WERI-Rb-1 (cell line): ENCODE measurements at places on chromosomes 4 and X.

DNA sequence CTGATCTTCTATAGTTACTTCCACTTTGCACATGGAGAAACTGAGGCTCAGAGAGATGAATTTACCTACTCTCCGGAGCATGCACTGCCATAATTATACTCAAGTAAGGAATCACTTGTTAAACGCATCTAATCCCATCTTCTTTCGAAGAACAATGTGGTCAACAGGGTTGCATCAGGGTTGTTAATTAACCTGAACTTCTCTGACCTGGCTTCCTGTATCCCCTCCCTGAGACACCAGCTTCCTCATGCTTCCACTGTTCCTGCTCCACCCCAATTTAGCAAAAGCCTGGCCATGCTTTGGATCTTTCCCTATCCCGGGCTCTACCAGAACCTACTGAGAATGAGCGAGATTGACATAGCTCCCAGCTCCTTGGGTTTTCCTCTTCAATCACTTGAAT, 136.7 kb downstream of the SMIM20 start:
- no peak for DNase-seq

GRCh38 chr4:8329859-8330761, 60.6 kb downstream of the HTRA3 start:
- DNase-seq = peak; percentile 5

GRCh38 chr4:23924556-23924955, 34.7 kb upstream of the PPARGC1A start:
- no peak for DNase-seq

- DNase-seq = no peak
Observed at GRCh38 chrX:23515028-23515427, 152.3 kb upstream of the PRDX4 start.

GRCh38 chr4:180436361-180436760, 1806.8 kb upstream of the TENM3 start:
- DNase-seq = no peak

DNA sequence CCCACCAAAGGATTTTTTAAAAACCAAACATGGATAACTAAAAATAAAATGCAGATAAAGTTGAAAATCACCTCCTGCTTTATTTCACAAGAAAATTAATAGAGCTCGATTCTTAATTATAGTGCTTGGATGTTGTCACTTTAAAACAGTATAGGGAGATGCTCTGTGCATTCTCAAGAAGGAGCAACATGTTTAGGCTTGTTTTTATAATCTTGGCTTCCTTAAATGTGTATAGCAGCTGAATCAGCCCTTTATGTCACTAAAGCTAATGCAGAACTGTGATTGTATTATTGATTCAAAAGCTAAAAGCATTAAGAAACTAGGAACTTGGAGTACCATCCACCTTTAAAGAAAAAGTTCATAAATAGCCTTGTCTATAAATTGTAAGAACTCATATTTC, 12.9 kb downstream of the UTP3 start:
- DNase-seq = no peak
